Breast epithelium (tissue), 4 donors: ENCODE measurements at places on chromosomes 3 and 15. TPM values are rescaled to one million over a fixed set of nuclear protein-coding genes. Genes with fewer than 3 reads are reported as not detected.

TRIM42 gene
- total RNA-seq, result not detected

CPLX3 gene
- total RNA-seq, result not detected

REC114 gene
- total RNA-seq, result not detected

COL6A5 gene
- not detected for total RNA-seq

RBPMS2 gene
- total RNA-seq, result not detected

PSMD2 gene
- 275 TPM for total RNA-seq

C3orf85 gene
- not detected for total RNA-seq

DNA sequence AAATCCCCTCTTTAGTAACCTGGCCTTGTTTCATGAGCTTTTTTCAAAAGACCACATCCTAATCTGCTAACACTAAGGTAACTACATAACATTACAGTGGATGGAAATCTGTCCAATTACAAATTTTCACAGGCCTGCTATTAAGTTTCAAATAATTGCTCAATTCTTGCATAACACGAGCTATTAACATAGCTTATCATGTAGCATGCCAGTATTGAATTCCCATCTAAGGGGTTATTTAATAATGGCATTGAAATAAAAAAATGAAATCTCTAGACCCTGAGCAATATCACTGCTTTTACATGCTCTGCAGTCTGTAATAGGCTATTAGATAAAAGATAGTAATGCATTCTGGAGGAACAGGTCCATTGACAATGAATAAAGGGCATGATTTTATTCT is 748.3 kb upstream of the NECTIN3 start:
- no peak for DNase-seq

DNA sequence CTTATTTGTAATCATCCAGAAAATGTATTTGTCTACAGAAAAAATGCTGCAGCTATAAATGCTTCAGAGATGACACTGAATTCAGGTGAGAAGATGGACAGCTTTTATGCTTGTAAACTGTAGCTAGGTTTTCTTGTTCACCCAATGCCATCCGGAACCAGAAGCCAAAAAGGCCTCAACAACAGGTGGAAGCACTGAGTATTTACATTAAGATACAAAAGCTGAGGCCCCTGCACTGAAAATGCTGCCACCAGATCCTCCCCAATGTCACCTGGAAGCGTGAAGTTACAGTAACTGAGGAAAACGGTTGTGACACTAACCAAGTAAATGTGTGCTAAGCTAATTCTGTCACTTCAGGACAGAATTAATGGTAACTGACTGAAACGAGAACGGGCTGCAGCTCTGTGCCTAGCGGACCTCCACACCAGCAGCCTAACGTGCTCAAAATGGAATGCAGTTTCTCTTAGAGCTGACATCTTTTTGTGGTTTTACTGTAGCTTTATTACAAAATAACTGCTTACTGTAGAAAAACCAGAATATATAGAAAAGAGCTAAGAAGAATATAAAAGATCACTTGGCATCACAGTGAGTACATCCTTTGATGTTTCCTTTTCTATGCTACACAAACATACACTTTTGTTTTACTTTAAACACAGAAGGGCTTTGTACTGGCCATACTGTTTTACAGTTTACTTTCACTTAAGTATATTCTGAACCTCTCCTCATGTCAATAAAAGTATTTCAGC is 7.6 kb downstream of the CHSY1 start:
- DNase-seq, result no peak

- no peak for DNase-seq
Measured at GRCh38 chr15:89405494-89405893, 70.9 kb upstream of the POLG start.

GRCh38 chr15:66404532-66404931 is 17.8 kb downstream of the MAP2K1 start:
- no peak for DNase-seq

- DNase-seq, result no peak
Measured at GRCh38 chr15:35111861-35112260, 26.8 kb upstream of the NANOGP8 start.

- no peak for DNase-seq
Measured at GRCh38 chr3:196198081-196198675, 13.0 kb downstream of the ZDHHC19 start.

DNA sequence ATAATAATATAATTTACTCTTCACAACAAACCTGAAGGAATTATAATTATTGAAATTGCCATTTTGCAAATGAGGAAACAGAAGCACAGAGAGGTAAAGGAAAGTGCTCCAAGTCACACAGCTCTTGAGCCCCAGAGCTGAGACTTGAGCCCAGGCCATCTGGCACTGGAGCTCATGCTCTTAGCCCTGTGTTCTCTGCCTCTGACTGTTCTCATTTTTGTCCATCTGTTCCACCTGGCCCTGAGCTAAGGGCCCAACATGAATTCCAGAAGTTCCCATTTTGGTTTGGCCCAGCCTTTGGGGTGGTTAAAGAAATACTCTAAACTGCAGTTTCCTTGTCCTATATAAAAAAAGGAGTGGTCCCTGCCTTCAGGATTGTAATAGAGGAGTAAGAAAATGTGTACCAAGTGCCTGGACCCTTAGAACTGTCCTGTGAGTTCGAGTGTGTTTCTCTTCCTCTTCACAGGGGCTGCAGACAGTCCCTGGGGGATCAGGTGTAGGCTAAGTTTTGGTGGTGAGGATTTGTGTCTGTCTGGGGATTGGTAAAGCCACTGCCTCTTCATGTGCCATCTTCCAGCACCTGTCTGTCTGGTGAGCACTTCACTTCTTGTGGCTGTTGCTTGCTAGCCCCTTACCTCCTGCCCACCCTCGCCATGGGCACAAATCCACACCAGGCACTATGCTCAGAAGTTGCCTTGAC is 91.8 kb downstream of the DNAJB8 start:
- DNase-seq, result no peak

- DNase-seq, result no peak
Measured at GRCh38 chr15:77633913-77634265, 1.2 kb upstream of the LINGO1 start.

DNA sequence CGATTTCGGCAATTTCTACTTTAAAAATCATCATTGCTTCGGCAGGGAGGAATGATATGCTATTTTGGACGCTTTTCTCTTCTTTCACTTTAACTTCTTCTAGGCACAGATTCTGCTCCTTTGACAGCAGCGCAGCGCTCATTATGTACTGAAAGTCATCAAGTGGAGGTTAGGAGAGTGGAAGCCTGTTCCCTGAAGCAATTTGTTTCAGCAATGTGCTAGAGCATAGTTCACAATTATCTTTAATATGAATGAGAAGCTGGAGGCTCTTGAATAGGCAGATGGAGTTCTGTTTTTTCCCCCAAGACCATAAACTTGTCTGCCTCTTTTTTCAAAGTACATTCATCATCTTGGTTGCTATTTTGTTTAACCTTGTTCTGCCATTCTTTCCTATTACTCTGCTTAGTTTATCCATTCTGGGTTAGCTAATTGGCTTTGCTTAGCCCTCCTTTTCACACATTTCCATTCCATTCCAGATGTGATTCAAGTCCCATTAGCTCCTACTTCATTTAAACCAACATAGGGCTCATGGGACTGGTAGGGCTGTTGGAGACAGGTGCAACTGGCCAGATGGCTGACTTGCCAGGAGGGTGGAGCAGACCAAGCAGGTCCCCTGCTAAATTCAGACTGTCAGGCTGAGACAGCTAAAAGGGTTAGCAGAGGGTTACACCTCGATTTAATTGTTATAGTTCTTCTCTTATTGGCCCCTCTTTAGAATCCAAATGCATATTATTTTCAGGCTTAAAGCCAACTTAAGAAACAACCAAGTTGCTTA is 534.7 kb upstream of the CBLB start:
- no peak for DNase-seq
